ENCODE measurements at places on chromosomes 1 and 21.

DNA sequence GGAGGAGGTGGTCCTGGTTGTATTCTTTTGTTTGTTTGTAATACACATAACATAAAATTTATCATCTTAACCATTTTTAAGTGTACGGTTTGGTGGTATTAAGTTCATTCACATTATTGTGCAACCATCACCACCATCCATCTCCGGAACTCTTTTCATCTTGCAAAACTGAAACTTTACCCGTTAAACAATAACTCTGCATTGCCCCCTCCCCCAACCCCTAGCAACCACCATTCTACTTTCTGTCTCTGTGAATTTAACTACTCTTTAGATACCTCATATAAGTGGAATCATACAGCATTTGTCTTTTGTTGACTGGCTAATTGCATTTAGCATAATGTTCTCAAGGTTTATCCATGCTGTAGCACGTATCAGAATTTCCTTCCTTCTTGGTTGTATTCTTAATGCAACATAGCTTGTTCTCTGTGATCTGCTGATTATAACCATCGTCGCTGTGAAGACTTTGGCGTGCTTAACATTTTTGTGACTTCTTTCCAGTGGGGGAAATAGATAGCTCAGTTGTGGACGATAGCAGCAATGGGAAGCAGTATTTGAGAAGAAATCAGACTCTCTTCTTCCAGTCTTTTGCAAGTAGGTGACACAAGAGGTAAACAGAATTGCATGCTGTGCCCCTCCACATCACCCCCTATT, 117.5 kb upstream of the HOOK1 start:
- no peak for DNase-seq

DNA sequence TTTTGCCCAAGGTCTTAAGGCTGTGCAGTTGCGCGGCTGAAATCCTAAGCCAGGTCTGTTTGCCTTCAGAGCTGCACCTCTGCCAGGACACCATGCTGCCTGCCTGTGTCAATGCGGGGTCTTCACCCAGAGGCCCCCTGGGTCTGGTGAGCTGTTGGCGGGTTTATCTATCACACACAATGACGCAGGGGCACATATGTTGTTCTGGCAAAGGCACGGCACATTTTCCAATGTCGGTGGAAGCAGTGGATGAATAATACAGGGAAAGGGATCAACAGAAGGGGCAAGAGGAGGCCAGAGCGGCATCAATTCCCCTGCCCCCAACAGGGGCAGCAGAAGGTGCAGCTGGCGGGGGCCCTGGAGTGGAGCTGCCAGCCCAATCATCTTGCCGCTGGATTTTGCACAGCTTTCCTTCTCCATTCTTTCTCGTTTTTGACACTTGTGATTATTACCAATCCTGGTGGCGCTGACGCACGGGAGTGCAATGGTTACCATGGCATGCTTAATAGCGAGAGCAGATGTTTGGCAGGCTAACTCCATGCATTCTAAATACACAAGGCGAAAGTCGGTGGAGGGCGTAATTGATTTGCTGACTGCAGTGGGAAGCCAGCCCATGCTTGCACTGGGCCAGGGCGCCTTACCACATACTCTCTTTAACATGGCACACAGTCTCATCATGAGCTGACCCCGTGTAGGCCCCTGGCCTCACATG, 45.8 kb upstream of the CYP2J2 start:
- no peak for DNase-seq

DNA sequence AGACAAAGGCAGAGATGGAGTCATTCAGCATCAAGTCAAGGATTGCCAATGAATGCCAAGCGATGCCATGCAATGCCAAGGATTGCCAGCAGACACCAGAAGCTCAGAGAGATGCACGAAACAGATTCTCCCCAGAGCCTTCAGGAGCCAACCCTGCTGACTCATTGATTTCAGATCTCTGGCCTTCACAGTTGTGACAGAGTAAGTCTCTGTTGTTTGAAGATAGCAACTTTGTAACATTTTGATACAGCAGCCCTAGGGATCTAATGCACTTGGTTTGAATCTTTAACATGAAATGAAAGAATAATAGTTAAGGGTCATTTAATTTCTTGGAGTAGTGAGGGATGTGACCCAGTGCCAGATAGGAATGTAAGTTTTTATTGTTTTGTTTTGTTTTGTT, 287.4 kb upstream of the RUNX1 start:
- no peak for DNase-seq

DNA sequence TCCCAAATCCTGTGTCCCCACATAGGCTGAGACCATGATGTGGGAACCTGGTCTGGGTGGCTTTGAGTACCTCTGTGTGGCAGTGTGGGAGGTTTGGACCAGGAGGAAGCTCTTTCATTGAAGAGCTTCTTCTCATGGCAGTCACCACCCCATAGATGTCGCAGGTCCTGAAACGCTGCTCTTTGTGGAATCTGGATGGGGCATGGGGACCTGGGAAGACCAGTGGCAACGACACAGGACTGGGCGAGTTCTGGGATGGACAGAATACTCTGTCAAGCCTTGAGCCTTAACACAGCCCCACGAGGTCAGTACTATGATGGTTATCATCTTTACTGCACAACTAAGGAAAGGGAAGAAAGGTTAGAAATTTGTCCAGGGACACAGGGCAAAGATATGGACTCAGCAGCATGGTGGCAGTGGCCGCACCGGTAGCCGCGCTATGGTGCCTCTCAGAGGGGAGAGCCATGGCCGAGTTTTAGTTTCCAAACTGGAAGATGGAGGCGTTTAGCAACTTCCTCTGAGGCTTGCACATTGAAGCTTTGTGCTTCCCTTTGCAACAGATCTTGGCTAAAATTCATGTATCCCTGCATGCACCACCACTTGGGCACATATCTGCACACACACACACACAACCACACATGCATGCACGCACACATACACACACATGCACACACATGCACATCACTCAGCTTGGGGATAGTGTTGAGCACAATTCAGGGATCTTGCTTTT, 117.7 kb upstream of the C1orf174 start:
- peak; percentile 43 for DNase-seq

GRCh38 chr1:218664385-218665170, 319.4 kb downstream of the TGFB2 start:
- DNase-seq: no peak

- DNase-seq: no peak
Observed at GRCh38 chr1:34697818-34698217, 57.0 kb upstream of the GJB5 start.

GRCh38 chr1:37893673-37894072, 34.3 kb upstream of the MTF1 start:
- no peak for DNase-seq

GRCh38 chr1:119136401-119136800, 4.1 kb downstream of the WARS2 start:
- no peak for DNase-seq

GRCh38 chr1:64043976-64044375, 159.4 kb upstream of the UBE2U start:
- DNase-seq: peak; percentile 81

- DNase-seq: no peak
Observed at GRCh38 chr1:170694172-170694926, 30.4 kb downstream of the PRRX1 start.

DNA sequence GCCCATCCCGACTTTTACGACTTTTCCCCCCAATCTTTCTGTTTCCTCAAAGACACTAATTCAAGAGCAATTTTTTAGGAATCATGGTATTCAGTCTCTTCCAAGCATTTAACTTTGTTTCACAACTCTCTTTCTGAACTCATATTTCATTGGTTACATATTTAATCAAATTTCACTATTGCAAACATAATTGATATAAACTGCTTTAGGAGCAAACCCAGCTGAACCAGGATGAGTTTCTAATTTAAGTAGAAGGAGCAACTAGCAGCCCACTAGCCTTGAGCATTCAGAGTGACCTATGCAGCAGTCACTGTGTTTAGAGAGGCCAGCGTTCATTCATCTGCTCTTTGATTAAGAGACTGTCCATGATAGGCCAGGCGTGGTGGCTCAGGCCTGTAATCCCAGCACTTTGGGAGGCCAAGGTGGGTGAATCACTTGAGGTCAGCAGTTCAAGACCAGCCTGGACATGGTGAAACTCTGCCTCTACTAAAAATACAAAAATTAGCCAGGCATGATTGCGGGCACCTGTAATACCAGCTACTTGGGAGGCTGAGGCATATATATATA, 1.8 kb downstream of the CELA2B start:
- DNase-seq: no peak

GRCh38 chr1:203184467-203184866, 2.0 kb downstream of the CHI3L1 start:
- DNase-seq: no peak

GRCh38 chr21:35266546-35266945, 217.4 kb upstream of the RUNX1 start:
- no peak for DNase-seq

DNA sequence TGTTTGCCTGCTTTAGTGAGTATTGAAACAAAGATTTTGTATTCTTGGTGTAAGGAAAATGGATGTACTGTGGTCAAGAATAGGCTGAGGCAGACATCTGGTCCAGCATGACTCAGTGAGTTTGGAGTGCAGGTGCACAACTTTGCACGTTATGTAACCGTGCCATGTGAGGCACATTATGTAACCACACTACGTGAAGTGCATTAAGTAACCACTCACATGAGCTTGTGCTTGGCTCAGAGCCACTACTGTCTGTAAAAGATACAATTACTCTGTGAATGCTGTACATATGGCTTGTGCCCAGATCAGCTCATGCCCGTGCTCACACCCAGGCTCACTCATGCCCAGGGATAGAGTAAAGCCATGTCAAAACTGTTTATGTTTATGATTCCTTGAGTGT, 216.8 kb downstream of the CTH start:
- DNase-seq: no peak

DNA sequence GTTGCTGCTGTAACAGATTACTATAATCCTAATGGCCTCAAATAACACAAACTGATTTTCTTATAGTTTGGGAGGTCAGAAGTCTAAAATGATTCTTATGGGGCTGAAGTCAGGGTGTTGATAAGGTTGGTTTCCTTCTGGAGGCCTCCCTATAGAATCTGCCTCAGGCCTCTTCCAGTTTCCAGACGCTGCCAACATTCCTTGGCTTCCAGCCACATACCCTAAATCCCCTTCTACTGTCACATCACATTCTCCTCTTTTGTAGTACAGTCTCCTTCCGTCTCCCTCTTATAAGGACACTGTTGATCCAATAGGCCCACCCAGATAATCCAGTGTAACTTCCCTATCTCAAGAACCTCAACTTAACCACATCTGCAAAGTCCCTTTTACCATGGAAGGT, 145.3 kb upstream of the NCAM2 start:
- no peak for DNase-seq

DNA sequence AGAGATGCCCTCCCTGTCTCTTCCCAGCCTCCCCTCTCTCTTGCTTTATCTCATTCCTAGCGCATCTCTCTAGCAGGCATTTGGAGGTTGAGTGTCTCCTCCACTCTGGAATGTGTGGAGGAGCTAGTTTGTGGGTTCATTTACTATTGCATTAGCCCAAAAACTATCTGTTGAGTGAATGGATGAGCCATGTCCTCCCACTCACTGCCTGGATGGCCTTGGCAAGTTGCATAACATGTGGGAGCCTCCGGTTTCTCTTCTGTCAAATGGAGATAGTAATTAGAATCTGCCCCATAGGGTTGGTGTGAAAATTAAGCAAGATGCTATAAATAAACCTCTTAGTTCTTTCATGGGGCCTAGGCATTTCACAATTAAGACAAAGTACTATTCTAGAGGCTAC, 181.8 kb downstream of the KAZN start:
- DNase-seq: no peak

DNA sequence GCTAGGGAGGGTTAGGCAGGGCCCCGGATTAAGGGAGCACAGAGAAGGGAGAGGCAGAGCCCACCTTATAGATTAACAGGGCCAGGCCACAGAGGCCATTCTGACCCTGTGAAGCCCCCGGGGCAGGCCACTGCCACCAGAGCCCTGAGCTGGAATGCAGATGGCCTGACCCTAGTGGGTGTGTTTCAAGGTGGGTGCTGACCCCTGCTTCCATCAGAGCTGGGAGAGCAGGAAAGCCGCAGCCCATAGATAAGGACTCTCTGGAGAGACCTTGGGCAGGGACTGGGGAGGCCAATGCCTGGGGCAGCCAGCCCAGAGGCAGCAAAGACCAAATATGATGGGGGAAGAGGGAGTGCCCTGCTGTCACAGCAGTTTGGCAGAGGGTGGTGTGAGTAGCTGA, 35.9 kb downstream of the NCMAP start:
- DNase-seq: no peak

- no peak for DNase-seq
Observed at GRCh38 chr1:93490357-93490756, 42.4 kb downstream of the FNBP1L start.

GRCh38 chr1:220301630-220302029, 29.4 kb upstream of the RAB3GAP2 start:
- no peak for DNase-seq

- DNase-seq: no peak
Observed at GRCh38 chr1:19893687-19894086, 11.5 kb downstream of the OTUD3 start.

- no peak for DNase-seq
Observed at GRCh38 chr1:1079408-1080121, 5.5 kb upstream of the RNF223 start.

DNA sequence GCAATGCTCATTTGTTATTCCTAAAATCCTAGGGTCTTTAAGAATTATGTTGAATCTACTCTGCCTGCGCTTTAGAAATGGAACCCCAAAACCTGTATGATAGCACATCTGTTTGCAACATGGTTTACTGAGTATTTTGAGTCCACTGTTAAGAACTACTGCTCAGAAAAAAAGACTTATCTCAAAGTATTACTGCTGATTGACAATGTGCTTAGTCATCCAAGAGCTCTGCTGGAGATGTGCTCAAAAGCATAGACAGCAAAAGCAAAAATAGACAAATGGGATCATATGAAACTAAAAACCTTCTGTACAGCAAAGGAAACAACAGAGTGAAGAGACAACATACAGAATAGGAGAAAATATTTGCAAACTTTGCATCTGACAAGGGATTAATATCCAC, 107.0 kb downstream of the CTH start:
- DNase-seq: no peak

DNA sequence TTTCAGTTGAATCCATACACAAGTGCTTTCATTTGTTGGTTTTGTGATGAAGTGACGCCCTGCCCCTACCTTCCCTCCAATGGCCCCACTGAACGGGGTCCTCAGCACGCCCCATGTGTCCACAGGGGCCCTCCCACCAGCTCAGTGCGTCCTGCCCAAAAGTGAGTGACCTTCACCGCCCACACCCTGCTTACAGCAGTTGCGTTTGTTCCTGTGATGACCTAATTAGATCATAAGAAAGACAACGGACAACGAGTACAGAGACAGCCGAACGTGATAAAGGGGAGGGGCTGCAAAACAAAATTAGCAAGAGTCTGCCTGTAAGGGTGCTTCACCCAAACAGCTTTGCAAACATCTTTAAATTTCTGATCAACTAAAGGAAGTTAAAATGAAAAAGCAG, 38.2 kb upstream of the RIPK4 start:
- no peak for DNase-seq

DNA sequence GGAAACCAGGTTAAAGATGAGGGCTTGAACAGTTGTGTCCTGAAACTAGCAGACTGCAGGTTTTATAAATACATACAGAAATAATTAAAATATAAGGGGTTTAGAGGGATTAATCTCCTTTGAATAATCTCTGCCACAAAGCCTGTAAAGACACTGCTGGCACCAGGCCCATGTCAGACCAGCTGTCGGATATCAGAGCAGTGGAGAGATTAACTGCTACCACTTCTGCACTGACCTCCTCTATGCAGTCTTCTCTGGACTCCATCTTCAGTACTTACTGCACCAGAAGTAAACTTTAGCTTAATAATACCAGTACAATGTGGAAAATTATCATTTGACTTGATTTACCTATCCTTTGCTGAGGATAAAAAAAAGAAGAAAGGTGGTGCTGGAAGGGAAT, 128.6 kb downstream of the LHX4 start:
- DNase-seq: no peak

All from coronary artery (tissue), 2 donors.